ENCODE measurements at places on chromosomes 3 and 15.

- no peak for DNase-seq
These were observed 189.5 kb downstream of the NSUN3 start for GRCh38 chr3:94252316-94252715.

- DNase-seq, result peak; percentile 62
These were observed 2.0 kb upstream of the HYAL2 start for GRCh38 chr3:50324351-50325112.

- DNase-seq, result no peak
These were observed 26.3 kb downstream of the MRAS start for GRCh38 chr3:138374573-138375134.

DNA sequence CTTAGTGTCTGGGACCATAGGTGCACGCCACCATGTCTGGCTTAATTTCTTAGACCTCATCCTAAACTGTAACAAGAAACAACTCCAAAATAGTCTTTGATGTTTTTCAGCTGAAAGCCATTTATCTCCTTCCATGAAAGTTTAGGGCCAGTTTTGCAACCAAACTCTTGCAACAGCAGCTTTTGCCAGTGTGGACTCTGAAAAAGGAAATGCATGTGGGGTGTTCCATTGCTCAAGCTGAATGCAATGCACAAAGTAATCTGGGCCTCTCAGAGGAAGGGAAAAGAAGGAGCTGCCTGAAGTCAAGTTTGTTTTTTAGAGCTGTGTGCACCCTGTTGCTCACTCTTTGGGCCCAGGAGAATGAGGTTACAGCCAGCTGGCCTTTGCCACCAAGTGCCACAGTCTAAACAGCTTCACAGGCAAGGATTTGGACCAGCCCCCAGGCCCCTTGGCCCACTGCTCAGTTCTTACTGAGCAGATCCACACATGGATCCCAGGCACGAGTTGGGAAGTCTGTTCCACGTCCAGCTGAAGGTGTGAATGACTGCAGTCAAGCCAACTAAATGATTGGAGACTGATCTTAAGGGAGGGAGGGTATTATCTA is 212.3 kb upstream of the LRRFIP2 start:
- no peak for DNase-seq

DNA sequence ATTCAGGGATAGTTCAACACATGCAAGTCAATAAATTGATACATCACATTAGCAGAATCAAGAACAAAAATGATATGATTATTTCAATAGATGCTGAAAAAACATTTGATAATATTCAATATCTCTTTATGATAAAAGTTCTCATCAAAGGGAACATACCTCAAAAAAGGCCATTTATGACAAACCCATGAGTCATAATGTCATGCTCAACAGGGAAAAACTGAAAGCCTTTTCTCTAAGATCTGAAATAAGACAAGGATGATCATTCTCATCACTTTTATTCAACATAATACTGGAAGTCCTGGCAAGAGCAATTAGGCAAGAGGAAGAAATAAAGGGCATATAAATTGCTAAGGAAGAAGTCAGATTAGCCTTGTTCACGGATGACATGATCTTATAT is 54.1 kb upstream of the TMEM158 start:
- peak; percentile 27 for DNase-seq

Data from HT1080 (cell line).